Mammary epithelial cell (primary cell): ENCODE measurements at places on chromosomes 7 and 10.

- DNase-seq, result no peak
These were observed 47.4 kb downstream of the VPS50 start for GRCh38 chr7:93279541-93279940.

- no peak for DNase-seq
These were observed 108.3 kb upstream of the DPP6 start for GRCh38 chr7:153943861-153944260.

DNA sequence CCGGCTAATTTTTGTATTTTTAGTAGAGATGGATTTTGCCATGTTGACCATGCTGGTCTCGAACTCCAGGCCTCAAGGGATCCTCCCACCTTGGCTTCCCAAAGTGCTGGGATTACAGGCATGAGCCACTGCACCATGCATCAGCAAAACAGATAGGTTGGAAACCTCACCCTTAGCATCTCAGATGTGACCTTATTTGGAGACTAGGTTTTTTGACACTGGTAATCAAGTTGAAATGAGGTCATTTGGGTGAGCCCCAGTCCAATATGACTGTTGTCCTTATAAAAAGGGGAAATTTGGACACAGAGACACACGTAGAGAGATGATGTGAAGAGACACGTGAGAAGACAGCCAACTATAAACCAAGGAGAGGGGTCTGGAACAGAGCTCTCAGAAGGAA lies 42.5 kb upstream of the TPST1 start:
- DNase-seq, result no peak

DNA sequence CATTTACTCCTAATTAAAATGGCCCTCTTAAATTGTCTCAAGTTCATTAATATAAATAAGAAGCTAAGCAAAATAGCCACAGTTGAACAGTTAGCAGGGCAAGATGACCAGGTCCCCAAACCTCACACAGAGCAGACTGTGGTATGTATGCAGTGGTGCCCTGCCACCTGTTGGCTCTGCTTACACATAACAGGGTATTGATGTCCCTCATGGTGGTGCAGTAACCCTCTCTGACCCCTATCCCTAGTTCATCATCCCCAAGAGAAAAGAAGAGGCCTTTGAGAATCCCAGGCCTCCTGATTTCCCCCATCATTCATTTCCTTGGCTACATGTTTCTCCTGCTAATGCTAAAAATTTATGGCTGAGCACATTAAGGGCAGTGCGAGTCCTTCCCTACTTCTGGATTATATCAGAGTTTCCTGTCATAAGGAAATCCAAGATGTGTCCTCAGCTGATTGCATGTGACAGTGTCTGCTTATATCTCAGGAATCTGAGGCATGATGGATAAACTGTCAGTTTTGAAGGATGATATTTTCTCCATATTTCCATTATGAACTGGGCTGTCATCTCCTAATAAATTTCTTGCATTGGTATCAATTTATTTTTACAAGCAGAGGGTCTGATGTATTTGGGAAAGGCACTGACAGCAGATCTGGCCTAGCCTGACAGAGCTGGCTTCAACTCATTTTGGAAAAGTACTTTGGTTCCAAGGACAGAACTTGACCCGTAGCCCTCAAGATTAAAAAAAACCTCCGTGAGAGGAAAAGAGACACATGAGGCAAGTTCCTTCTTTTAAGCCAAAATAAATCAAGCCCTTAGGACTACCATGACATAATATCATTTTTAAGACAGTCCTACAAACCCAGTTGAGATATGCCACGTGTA lies 880.6 kb downstream of the LRMDA start:
- DNase-seq, result peak; percentile 16

- peak; percentile 95 for DNase-seq
These were observed 38.6 kb upstream of the MET start for GRCh38 chr7:116633131-116633988.

GRCh38 chr10:44804661-44805060 lies 106.5 kb upstream of the TMEM72 start:
- no peak for DNase-seq

GRCh38 chr10:33537066-33537465 lies 202.6 kb upstream of the NRP1 start:
- no peak for DNase-seq

DNA sequence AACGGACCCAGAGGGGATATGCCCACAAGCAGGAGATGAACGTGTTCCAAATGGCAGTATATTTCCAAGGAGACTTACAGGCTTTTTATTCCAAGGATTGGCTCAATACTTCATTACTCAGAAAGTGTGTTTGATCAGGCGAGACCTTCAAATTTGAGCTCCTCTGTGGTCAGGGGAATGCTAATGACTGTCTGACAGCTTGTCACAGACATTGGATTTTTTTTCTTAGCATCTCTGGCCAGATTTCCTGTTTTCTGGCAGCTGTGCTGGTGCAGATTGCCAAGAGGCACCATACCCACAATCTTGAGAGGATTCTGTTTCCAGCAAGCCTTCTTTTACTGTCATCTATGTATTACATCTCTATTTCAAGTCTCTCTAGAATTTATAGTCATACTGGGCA lies 93.8 kb downstream of the C1GALT1 start:
- no peak for DNase-seq

DNA sequence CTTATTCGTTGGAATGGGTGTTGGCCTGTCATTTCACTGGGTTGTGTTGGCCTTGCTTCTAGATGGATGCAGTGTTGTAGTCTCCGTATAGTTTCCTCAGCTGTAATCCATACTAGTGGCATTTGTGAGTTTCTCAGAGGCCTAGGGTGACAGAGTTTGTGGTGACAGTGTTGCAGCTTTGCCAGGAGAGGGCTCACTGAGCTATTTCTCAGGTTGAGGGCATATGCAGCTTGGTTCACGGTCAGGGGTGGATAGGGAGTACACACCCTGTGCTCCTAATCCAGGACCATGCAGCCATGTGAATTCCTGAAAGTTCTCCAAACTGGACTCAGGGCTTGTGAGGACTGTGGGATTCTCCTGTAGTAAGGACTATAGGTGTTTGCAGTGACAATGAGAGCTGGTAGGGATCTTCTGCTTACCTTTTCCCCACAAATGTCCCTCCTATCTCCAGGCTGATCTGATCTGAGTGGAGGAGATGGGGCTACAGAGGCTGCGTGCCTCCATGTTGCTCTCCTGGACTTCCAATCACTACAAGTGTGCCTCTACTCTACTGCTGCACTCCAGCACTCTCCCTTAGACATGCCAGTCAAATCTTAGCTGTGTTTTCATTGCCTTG lies 229.0 kb downstream of the STK31 start:
- DNase-seq, result peak; percentile 50

- DNase-seq, result no peak
These were observed 10.2 kb downstream of the APBB1IP start for GRCh38 chr10:26448292-26448691.

DNA sequence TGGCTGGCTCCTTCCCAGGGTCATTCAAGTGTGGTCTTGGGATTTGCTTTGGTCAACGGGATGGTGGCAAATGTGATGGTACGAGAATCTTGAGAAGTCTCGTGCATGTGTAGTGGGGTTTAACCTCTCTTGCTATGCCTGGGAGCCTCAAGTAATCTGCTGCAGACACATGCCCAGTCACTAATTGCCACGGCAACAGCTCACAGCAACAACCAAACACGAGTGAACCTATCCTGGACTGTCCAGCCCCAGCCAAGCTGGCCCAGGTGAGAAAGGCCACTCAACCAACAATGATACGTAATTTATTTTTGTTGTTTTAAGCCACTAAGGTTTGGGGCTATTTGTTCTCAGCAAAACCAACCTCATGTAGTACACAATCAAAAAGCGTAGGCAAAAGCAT lies 38.1 kb upstream of the DDC start:
- no peak for DNase-seq

GRCh38 chr7:36863901-36864701 lies 139.8 kb upstream of the AOAH start:
- DNase-seq, result no peak

DNA sequence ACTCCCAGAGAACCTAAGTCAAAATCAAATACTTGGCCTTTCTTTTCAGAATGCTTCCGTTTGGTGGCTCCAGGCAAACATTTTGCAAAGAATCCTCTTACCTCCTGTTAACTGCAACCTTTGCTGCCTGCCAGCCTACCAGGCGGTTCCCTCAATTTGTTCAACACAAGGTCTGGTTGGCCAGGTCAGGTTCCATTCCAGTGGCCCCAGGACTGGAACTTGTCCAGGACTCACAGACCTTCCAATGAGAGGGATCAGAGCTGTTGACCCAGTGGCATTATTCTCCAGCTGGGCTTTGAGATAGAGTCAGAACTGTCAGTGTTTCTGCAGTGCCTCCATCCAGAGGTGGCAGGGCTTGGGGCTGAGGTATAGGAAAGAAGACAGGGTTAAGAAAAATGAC lies 137.0 kb downstream of the NEUROD6 start:
- DNase-seq, result no peak

DNA sequence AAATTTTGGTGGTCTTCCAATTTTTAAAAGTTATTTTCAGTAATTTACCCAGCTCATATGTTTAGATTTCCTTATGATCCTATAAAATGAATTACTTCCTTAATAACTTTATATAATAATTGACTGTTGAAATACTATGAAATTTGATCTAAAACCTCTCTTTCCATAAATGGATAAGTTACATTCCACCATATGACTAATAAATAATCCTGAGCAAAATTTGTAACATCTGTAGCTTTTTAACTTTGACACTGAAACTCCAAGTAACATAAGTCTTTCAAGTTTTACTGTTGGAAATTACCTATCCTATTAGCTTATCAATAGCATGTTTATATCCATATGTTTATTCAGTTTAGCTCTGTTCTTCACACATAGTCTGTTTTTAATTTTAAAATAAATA lies 85.3 kb downstream of the HECTD2 start:
- no peak for DNase-seq

GRCh38 chr7:132191418-132191817 lies 384.9 kb downstream of the PLXNA4 start:
- DNase-seq, result no peak

GRCh38 chr7:4261601-4261960 lies 420.5 kb upstream of the FOXK1 start:
- DNase-seq, result no peak

- no peak for DNase-seq
These were observed 174.4 kb downstream of the PRKCQ start for GRCh38 chr10:6405713-6406112.

DNA sequence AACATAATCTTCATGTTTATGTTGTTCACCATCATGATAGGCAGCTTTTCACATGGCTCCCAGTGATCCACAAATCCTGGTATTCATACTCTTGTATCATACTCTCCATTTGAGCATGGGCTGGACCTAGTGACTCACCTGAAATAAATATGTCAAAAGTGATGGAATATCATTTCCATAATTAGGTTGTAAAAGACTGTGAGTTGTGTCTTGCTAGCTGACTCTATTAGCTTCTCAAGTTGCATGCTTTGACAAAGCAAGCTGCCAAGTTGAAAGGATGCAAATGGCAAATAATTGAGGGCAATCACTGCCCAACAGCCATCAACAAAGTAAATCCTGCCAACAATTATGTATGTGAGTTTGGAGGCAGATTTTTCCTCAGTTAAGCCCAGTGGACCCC lies 300.4 kb downstream of the AHR start:
- DNase-seq, result peak; percentile 76

DNA sequence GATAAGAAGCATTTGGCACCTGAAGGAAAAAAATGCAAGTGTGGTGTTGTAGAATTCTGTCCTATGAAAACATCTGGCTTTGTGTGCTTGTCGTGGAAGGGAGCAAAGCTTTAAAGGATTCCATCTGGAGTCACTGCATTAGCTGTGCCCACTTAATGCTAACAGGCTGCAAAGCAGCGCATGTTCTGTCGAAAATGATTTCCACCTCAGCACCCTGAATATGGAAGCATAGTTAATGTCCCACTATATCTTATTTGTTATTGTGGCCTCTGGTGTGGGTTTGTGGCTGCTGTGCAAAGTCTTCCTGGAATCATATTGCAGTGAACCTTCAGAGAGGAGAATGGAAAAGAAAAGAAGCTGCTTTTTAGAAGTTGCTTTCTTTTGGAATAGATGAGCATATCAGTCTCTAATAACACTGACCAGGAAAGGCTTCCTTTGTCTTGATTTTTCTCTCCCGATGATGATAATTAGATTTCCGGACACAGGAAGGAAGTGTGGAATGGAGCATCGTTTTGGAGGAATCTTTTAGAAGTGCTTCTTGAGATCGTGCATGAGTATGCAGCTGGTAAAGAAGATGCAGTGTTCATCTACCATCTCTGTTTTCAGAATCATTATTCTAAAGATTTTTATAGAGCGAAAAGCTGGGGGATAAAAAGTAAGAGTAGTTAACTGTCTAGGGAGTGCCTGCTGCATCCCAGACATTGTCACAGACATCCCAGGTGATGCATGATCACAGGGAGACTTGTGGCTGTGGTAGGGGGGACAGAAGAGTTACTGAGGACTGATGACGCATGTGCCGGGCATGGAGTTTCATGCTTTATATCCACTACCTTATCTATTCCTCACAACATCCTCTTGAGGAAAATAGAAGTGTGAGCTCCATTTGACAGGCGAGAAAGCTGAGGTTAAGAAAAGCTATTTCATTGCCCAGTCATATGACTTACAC lies 54.6 kb downstream of the TEX36 start:
- DNase-seq, result no peak

GRCh38 chr7:139588632-139589031 lies 65.1 kb downstream of the CLEC2L start:
- peak; percentile 21 for DNase-seq

GRCh38 chr7:43557831-43558495 lies 24.9 kb upstream of the STK17A start:
- DNase-seq, result no peak

DNA sequence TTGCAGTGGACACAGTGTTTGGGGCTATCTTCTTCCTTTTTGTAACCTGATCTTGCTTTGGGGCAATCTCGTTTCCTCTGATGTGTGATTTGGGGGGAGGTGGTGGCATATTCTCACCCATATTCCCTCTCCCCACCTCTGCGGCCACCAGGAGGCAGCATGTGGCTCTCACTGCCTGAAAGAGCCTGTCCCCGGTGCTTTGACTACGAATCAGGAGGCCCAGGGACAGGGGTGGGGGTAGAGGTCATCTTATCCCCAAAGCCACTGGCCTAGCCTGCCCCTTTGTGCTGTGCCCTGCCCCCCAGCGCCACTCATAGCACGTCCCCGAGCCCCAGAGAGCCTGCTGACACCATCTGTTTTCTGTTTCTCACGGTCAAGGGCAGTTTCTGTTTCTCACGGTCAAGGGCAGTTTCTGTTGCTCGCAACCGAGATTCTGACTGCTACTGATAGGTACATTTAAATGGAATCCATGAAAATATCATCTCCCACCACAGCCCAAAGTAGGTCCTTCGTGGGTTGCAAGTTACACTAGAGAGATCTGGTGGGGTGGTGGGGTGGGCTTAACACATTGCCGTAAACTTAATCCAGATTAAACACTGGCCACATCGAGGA lies 28.2 kb downstream of the PHYH start:
- no peak for DNase-seq

GRCh38 chr7:5420881-5421713 lies 2.5 kb downstream of the TNRC18 start:
- no peak for DNase-seq
